ENCODE measurements at places on chromosomes 12 and 14.

- no peak for DNase-seq
Measured at GRCh38 chr12:50689437-50689836, 74.5 kb upstream of the ATF1 start.

DNA sequence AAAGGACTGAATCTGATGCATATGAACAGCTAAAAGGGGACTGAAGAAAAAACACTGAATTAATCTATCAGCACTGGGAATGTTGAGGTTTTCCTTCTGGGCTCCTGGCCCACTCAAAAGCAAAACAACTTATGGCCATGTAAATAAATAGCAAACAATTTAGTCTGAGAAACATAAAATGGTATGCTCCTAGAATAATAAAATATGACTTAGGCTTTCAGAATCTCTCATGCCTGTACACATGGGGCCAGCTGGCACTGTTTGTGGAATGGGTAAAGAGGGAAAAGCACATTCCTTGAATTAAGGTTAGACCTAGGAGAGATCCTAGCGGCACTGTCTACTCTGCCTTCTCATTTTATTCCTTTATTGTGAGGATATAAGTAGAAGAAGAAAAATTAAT is 6.2 kb downstream of the KLHDC2 start:
- no peak for DNase-seq

- DNase-seq = no peak
Measured at GRCh38 chr14:103782376-103782775, 65.0 kb downstream of the PPP1R13B start.

GRCh38 chr12:96359328-96359727 is 40.9 kb downstream of the CDK17 start:
- DNase-seq = no peak

DNA sequence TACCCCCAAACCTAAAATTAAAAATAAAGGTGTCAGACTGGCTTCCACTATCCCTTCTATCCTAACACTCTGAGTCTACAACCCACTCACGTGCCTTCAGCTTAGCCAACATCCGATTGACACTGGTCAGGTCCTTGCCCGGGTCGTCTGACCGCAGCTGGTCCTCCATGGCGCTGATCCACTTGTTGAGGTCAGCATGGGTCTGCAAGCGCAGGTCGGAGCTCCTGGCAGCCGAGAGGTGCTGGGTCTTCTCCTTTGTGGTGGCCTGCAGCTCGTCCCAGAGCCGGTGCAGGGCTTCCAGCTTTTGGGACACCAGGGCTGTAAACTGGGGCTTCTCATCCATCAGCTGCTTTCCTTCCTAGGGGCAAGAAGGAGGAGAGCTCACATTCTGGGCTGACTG is 78.0 kb downstream of the PLEKHG3 start:
- DNase-seq = no peak

GRCh38 chr14:36361210-36361853 is 40.9 kb upstream of the MBIP start:
- no peak for DNase-seq

DNA sequence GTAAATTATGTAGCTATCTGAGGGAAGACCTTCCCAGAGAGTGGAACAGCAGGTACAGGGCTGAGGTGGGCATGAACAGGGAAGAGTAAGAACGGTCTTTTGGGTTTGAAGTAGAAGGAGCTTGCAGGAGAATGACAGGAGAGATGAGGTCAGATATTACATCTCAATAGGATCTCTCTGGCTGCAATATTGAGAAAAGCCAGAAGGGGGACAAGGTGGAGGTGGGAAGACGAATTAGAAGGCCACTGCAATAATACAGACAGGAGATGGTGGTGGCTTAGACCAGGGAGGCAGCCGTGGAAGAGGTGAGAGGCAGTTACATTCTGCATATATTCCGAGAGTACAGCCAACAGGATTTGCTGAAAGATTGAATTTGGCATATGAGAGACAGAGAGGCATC is 310.2 kb downstream of the APAF1 start:
- DNase-seq = peak; percentile 4

GRCh38 chr12:25189656-25190055 is 5.3 kb downstream of the DNAI7 start:
- DNase-seq = no peak

DNA sequence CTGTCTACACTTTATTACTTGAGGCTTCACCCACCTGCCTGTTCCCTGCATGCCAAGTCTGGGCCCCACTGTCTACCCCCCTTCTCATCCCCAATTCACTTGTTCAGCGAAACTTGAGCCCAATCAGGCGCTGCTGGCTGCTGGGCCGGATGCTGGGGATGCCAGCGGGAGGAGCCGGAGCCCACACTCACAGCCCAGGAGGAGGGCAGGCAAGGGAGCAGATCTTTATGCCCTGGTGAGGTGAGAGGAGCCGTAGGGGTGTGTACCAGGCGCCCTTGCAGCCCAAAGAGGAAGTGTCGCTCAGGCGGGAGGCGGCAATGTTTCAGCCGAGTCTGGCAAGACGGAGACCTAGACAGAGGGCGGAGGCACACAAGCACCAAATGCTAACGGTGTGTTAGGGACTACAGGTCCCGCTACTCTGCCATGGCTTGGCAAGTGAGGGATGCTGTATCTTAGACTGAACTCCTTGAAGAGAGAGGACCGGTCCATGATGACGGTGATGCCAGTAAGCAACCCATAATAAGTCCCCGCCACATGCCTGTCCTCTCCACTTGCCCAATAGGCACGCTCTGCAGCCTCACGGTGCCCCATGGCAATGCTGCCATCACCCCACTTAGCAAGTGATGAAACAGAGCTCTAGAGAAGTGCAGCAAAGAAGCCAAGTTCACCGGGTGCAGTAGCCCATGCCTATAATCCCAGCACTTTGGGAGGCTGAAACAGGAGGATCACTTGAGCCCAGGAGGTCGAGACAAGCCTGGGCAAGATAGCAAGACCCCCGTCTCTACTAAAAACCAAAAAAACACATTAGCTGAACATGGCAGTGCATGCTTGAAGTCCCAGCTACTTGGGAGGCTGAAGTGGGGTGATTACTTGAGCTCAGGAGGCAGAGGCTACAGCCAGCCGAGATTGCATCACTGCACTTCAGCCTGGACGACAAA is 41.6 kb downstream of the LRRC74A start:
- DNase-seq = no peak

- peak; percentile 51 for DNase-seq
Measured at GRCh38 chr14:71243697-71244096, 336.4 kb downstream of the PCNX1 start.

- DNase-seq = no peak
Measured at GRCh38 chr14:84468153-84468552, 1061.8 kb upstream of the FLRT2 start.

DNA sequence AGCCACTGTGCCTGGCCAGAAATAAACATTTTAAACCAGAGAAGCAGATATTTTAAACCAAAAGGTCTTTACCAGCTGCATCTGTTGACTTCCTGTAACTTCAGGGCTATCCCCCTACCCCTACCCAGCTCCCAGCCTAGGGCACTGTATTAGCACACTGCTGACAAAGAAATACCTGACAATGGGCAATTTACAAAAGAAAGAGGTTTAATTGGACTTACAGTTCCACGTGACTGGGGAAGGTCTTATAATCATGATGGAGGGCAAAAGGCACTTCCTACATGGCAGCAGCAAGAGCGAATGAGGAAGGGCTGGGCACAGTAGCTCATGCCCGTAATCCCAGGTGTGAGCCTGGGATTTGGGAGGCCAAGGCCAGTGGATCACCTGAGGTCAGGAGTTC is 26.0 kb downstream of the GEMIN2 start:
- no peak for DNase-seq

DNA sequence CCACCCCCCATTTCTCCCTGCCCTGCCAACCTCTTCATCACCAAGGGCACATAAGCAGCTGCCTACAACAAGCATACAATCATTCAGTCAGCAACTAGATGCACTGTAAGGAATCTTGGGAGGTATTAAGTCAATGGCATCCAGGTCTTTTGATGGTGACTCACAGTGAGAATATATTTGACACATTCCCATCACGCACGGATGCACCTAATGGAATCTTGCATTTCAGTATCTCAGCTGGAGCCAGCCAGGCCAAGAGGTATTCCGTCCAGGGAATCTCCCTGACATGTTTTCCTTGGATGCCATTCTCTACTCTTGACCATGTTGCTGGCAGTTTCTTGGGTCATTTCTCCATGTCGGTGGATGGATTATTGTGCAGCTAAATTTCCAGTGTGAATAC is 73.9 kb upstream of the CAPRIN2 start:
- no peak for DNase-seq

DNA sequence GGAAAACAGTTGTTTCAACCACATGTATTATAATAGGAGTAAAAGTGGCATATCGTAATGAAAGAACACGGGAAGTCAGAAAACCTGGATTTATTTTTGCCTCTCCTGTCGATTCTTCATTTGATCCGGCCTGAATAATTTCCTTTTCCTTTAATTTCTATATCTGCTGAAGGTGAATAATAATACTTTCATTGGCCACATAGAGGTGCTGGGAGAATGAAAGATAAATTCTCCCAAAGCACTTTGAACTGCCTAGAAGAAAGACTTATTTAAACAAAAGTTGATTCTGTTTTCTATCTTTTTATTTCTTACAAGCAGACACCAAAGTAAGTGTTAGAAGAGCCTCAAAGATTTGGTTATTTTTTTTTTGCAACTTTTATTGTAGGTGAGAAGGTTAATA is 339.1 kb downstream of the RAD51B start:
- no peak for DNase-seq

GRCh38 chr14:53409289-53409688 is 256.2 kb upstream of the DDHD1 start:
- DNase-seq = no peak

GRCh38 chr12:64631197-64631596 is 20.9 kb downstream of the RASSF3 start:
- DNase-seq = no peak

GRCh38 chr12:11477110-11477509 is 81.7 kb upstream of the PRB2 start:
- DNase-seq = no peak

DNA sequence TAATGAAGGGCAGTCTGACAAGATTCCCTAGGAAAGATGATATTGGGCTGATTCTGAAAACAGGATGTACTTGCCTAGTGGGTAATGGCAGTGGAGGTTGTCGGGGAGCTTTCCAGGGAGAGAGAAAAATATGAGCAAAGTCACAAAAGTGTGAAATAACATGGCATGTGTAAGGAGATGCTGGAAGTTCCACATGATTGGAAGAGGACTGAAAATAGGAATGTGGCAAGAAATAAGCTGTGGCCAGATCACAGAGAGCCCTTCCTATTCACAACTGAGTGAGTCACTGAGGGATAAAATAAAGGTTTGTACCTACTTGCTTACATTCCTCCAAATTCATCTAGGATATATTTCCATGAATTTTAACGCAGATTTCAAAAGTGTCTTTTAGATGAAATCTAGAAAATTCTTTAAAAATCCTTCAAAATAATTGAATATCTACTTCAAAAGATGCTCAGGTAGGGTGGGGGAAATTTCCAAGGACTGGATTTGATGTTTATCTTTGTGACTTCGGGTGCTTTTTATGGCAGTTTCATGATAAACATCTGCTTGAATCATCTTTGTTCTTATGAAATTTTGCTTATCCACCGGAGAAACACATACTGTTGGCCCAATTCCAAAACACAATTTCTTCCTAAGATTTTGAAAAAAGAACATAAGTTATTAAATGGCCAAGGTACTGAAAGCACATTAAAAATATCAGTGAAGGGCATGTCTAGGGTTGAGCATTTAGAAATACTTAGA is 36.3 kb upstream of the SLC2A13 start:
- DNase-seq = no peak

GRCh38 chr14:64174922-64175782 is 119.0 kb downstream of the ESR2 start:
- no peak for DNase-seq

- DNase-seq = peak; percentile 27
Measured at GRCh38 chr14:51554953-51555352, 96.8 kb upstream of the FRMD6 start.

GRCh38 chr12:11953523-11953922 is 117.2 kb upstream of the BCL2L14 start:
- DNase-seq = no peak

GRCh38 chr12:121806546-121807423 is 3.0 kb downstream of the SETD1B start:
- DNase-seq = peak; percentile 63

GRCh38 chr14:73645248-73645610 is 443 bp downstream of the DNAL1 start:
- DNase-seq = no peak

- no peak for DNase-seq
Measured at GRCh38 chr14:86450085-86450484, 920.1 kb downstream of the FLRT2 start.

DNA sequence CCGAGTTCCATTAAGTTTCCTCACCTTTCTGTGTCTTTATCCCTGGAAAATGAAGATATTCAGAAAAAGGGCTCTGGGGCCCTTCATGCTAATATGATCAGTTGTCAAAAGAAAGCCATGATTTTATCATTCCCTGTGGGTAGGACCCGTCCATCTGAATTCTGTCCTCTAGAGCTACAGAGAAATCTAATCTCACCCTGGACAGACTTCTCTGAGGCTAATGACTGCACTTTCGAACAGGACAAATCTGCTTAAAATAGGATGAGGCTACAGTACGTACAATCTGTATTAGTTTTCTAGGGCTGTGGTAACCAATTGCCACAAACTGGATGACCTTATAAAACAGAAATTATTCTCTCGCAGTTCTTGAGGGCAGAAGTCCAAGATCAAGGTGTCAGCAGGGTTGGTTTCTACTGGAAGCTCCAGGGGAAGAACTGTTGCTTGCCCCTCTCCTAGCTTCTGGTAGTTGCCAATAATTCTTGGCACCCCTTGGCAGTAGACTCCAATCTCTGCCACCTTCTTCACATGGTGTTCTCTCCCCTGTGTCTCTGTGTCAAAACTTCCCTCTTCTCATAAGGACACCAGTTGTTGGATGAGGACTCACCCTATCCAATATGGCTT is 1.3 kb downstream of the AK7 start:
- no peak for DNase-seq

DNA sequence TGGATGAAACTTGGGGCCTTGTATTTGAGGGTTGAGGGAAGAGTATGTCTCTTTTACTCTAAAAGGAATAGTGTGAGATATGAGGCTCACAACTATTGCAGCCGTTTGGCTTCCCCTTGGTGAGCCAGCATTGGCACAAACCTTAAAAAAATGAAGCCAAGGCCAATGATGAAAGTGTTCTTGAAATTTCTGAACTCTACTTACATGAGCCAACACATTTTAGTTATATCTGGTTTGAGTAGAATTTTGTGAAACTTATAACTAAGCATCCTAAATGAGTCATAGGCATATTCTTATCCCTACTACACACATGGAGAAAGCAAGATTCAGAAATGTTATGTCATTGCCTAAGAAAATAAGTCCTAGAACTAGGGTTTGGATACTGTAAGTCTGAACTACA is 55.3 kb upstream of the ACSS3 start:
- no peak for DNase-seq

DNA sequence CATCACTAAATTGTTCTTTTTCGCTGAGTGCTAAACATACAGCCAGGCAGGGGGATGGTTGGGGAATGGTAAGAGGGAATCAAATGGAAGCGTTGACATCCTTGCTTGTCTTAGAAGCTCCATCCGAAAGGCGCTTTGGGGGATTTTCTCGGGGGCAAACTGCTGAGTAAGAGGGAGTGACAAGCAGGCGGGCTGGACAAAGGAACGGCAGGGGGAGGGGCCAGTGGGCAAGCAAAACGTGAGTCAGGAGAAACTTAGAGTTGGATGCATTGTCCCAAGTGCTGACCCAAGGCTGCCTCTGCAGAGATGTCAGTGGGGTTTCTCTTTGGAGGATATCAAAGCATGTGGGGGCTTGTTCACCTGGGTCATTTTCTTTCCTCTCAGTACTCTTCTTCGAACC is 480.5 kb downstream of the VRK1 start:
- no peak for DNase-seq
